CD4-positive, alpha-beta T cell treated with Interleukin-10 for 1 hour (primary cell): ENCODE measurements at places on chromosomes 6 and 20.

DNA sequence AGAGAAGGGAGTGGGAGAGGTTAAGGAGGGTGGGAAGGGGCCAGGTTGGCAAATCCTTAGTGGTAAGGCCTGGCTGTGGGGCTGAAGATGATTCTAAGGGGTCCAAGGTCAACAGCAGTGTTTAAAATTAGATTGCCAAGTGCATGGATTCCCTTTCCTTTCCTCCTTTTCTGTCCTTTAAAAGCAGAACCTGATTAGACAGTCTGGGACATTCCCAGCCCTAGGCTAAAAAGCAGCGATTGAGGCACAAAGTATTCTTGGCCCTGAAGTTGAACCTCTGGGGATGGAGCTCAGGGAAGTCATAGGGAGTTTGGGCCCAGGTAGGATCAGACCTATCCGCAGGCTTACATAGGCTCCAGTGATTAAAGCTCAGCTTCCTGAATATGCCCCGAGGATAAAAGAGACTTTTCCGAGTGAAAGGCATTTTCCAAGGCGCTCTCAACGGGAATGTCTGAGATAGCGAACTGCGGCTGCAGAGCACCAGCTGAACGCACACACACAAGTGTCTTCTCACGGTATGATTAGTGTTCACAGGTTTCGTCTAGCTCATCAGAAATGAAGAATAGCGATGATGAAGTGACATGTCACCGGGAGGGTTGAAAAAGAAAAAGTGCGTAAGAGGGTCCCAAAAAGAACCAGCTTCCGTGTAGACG is 787 bp upstream of the CARMIL1 start:
- no peak for DNase-seq

GRCh38 chr6:73169633-73170032 is 55.7 kb downstream of the KHDC1L start:
- DNase-seq, result no peak

GRCh38 chr6:35014786-35015185 is 125.7 kb downstream of the ANKS1A start:
- no peak for DNase-seq

DNA sequence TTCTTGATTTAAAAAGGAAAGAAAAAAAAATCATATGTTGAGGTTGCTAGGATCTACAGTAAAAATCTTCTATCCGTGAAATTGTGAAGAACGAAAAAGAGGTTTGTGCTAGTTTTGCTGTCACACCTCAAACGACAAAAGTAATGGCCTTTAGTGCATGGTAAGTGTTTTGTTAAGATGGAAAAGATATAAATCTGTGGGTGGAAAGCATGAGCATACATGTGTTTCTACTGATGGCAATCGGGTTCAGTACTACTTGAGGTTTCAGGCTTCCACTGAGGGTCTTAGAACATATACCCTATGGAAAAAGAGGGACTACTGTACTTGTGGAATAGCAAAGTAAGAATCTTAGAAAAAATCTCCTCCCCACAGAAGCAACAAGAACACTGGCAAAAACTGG is 58.0 kb downstream of the AHI1 start:
- DNase-seq, result no peak

GRCh38 chr6:85136310-85136709 is 313.6 kb upstream of the NT5E start:
- DNase-seq, result no peak

GRCh38 chr6:44178424-44179071 is 19.9 kb downstream of the CAPN11 start:
- no peak for DNase-seq

GRCh38 chr6:130696806-130697205 is 130.4 kb upstream of the SMLR1 start:
- no peak for DNase-seq
